Iris pigment epithelial cell (primary cell): ENCODE measurements at places on chromosomes 16 and 17.
A peak's percentile ranks its signal among the peaks of the same experiment; 100 is the strongest.

DNA sequence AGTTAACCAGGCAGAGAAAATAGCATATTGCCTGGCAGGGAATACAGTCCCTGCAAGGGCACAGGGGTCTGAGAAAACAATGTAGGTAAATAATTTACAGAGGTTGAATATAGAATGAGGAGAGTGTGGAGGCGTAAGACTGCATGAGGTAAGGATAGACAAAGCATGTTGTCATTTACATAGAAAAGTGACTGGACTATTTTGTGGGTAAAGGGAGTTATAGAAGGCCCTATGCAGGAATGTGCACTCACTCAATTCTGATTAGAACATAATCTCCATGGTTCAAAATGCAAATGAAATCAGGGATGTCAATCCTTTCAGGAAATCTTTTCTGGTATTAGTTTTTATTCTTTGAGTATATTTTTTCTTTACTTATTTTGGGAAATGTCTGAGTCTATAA, 285.7 kb upstream of the SALL1 start:
- DNase-seq: no peak

DNA sequence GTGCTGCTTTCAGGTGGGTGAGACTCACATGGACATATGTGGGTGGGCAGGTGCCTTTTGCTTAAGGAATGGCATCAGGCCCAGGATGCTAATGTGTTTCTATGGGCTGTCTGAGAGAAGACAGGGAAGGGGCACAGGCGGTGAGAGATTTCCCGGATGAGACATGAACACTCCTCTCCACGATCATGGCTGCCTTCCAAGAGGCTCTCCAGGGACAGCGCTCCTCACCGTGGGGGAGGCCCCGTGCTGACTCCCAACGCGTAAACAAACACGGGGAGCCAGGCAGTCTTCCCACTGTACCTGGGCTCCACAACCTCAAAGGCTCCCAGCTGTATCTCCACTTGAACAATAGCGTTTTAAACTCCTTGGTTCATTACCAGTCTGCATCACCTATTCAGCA, 42.8 kb downstream of the CDK5R1 start:
- DNase-seq: peak; percentile 20

DNA sequence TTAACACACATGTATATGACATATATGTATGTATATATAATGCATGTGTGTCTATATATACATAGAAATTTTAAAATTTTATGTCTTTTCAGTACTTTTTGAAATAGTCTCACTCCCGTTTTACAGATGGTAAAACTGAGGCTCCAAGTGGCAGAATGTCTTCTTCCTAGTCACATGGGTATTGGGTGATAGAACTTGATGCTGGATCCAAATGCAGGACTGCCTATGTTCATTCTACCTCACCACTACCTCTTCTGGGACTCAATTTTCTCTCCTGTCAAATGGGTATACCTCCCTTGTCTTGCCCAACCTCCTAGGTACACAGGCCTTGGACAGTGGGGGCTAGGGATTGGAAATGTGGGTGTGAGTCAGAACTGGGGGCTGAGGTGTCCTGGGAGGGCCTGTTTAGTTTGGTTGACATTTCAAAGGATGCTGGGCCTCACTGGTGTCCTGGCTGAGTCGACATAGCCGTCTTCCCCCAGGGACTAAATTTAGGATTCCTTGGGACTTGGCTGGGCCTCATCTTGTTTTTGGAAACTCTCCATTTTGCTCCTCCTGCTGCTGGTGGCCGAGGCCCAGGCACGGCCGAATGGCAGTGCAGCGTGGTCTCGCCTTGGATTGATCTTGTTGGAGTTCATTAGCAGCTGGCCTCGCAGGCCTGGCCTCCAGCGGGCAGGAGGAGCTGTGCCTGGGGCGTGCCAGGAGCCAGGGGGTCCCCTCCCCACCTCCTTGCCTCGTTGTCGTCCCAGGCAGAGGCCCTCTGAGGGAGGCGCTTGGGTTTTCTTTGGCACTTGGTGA, 25.9 kb downstream of the NKD1 start:
- DNase-seq: no peak

DNA sequence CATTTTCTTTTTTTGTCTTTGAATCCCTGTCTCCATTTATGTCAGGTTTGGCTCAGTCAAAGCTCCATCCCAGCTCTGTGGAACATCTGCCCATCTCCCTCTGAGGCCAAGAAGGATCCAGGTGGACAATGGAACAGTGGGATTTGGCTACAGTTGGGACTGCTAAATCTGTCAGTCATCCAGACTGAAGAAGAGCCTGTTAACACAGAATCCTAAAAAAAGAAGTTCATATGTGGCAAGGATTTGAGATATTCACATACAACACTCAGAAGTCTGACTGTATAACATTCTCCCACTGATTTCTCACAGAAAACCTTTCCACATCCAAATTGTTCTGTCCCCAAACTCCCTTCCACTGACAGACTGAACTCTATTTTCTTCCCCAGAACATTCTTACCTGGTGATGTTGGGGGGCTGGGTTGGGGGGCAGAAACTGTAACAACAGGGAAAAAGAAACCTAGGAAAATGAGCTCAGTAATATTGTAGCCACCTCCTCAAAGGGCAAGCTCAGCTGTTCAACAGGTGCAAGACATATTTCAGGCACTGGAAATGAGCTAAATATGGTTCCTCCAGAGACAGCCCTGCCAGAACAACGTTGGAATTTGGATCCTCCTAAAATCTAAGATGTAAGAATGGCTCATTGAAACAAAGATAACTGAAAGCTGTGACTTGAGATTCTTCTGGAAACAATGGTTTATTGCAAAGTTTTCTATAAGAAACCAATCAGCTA, 301.5 kb upstream of the CDH5 start:
- no peak for DNase-seq

DNA sequence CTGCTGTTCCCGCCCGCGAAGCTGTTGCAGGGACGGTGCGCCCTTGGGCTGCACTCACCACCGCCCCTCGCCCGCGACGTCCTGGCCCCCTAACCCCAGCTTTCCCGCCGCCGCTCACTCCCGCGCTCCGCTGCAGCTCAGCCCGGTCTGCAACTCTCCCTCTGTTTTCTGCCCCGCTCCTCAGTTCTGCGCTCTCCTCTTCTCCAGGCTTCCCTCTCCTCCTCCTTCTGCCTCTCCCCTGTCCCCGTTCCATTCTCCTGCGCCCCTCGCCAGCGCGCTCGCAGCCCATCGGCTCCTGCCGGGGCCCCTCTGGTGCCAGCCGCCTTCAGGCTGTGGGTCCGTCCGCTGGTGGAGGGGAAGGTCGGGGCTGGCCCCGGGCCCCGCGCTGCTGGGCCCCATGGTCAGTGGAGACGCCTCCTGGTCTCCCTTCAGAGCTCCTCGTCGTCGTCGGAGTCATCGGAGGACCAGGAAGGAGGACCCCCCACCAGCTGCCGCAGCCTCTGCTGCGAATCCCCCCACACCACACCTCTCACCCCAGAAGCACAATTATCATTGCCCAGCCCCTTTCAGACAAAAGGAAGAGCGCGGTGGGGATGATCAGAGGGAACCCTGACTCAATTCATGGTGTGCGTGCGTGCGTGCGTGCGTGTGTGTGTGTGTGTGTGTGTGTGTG, 223.2 kb upstream of the FOXF1 start:
- DNase-seq: no peak

GRCh38 chr16:51722467-51722866, 571.4 kb upstream of the SALL1 start:
- DNase-seq: no peak

DNA sequence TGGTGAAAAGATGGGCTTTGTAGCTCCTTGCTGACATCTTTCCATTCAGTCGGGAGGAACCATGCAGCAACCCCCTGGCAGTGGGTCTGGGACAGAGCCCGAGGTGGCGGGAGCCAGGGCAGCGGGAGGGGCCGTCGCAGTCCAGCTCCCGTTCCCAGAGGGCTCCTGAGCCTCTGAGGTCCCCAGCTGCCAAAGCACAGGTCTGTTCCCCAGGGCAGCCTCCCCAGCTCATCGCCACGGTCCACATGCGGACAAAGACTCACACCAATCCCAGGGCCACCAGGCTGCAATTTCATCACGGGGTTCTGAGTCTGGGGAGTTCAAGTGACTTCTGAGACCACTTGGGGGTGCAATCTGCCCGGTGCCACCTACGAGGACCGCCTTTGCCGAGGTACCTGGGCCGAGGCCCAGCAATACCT, 196.0 kb downstream of the RBFOX3 start:
- no peak for DNase-seq

DNA sequence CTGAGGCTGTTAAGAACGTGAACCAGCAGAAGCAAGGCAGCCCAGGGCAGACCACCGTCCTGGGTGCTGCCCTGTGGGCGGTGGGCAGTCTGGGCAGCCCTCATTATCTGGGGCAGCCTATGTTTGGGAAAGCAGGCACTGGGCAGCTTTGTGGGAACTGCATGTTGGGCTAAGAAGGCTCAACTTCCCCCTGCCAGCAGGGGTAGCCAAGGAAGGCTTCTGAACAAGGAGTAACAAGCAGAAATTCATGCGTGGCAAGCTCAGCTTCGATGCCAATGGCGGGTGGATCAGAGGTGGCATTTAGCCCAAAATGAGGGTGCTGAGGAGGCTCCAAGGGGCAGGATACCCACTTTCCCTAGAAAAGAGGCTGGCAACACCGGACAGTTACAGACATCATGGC, 42.7 kb upstream of the METRNL start:
- no peak for DNase-seq

- peak; percentile 59 for DNase-seq
Measured at GRCh38 chr16:84823484-84823883, 3.7 kb downstream of the CRISPLD2 start.

DNA sequence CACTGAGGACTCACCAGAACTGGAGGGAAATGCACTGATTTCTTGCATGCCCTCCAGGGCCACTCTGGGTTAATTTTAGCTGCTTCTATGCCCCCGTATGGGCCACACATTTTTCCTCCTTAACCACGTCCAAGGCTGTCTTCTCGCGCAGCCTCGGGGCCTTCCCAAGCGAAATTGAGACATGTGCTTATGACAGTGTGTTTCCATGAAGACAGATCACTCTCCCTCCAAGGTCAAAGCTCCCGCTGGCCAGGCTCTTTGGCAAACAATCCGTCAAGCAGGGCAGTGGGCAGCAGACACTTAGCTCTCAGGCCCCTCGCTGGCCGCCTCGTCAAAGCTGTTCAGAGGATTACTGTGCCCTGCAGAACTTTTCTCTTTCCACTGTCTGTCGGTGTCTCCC, 243.0 kb upstream of the N4BP1 start:
- no peak for DNase-seq

- peak; percentile 82 for DNase-seq
Measured at GRCh38 chr17:2416010-2416734, 15.3 kb upstream of the MNT start.

DNA sequence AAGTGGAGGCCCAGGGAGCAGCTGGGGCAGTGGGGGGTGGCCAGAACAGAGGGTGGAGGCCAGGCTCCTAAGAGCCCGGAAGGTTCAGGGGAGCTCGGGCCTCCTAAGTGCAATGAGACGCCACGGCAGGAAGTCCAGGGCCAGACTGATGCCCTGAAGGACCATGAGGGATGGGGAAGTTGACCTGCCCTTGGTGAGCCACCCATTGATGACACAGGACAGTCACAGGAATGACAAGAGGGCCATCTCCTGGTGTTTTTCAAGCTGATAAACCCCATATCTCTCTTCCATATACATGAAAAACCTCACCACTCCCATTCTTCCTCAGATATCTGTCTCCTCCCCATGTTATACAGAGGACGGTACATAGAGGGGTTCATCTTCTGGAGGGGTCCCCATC, 5.8 kb upstream of the MRPL58 start:
- DNase-seq: no peak

DNA sequence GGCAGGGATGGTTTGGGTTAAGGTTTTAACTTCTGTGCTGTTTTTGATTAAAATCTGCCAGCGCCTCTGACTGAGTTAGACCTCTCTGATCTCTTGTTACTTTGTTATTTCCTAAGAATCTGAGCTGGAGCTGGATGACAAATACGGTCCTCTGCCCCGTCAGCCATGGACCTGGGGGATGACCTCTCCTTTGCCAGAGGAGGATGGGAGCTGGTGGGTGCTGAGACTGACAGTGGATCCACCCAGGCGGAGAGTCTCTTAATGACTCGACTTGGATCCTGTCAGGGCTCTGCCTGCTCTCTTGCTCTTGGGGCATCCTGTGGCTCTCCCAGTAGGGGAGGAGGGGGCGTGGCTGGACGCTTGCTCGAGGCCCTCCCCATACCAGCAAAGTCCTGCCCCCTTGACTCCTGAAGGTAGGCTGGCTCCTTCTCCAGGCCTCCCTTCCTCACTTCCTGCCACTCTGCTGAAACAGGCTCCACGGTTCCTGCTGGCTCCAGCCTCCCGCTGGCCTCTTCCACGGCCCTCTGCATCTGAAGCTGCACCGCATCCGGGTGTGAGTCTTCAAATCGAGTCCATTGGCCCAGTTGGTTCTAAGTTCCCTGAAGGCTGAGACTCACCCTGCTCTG, 24.8 kb upstream of the MAP3K14 start:
- DNase-seq: peak; percentile 83

- DNase-seq: no peak
Measured at GRCh38 chr17:76253841-76254240, 11.3 kb upstream of the UBALD2 start.

DNA sequence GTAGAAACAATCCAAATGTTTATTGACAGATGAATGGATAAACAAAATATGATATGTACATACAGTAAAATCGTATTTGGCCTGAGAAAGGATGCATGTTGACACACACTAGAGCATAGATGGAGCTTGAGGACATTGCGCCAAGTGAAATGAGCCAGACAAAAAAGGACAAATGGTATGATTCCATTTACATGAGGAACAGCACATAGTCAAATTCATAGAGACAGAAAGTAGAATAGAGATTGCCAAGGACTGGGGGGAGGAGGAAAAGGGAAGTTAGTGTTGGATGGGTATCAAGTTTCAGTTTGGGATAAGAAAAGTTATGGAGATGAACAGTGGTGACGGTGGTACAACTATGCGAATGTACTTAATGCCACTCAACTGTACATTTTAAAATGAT, 47.9 kb downstream of the COPRS start:
- DNase-seq: no peak

GRCh38 chr16:27127308-27127707, 60.6 kb downstream of the C16orf82 start:
- DNase-seq: peak; percentile 31

DNA sequence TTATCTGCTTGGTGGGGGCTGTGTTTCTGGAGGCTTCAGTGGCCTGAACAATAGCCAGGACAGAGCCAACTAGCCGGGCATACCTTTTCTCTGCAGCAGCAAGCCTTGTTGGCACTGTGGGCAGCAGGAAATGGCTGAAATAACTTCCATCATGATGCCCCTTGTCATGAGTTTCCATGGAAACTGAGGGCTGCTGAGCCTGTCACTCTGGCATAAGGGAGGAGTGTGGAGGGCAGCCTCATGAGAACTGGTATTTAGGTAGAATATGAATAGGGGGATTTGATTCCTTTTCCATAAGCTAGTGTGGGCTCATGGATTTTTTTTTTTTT, 39.4 kb downstream of the PLCG2 start:
- DNase-seq: no peak

DNA sequence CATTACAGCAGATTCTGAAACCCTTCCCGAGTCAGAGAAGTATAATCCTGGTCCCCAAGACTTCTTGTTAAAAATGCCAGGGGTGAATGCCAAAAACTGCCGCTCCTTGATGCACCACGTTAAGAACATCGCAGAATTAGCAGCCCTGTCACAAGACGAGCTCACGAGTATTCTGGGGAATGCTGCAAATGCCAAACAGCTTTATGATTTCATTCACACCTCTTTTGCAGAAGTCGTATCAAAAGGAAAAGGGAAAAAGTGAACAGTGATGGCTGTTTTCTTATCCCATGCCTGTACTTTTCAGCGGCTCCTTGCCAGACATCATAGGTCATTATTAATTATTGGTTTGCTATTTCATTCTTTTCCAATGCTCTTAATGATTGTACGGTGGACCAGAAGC, 28.1 kb downstream of the ERCC4 start:
- no peak for DNase-seq

GRCh38 chr17:58271216-58271931, 9.4 kb downstream of the MPO start:
- no peak for DNase-seq

- DNase-seq: no peak
Measured at GRCh38 chr17:17539591-17539990, 43.4 kb upstream of the RASD1 start.
